Cerebellar cortex (tissue), 1 donor: ENCODE measurements at places on chromosomes 12 and 14.

DNA sequence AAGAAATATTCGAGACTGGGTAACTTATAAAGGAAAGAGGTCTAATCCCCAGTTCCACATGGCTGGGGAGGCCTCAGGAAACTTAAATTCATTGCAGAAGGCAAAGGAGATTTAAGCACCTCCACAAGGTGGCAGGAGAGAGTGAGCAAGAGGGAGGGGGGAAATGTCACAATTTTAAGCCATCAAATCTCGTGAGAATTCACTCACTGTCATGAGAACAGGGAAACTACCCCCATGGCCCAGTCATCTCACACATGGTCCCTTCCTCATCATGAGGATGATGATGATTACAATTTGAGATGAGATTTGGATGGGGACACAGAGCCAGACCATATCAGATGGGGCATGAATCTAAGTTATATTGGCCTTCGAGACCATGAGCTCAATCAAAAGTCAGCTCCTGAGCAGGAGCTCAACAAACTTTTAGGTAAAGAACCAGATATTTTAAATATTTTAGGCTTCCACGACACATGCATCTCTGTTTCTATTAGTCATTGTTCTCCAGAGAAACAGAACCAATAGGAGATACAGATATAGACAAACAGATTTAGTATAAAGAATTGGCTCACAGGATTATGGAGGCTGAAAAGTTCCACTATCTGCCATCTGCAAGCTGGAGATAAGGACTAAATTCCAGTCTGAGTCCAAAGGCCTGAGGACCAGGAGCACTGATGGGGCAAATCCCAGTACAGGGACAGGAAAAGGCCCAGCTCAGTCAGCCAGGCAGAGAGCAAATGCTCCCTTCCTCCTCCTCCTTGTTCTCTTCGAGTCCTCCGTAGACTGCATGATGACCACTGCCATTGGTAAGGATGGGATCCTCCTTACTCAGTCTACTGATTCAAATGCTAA, 24.9 kb downstream of the DGLUCY start:
- DNase-seq, result no peak

DNA sequence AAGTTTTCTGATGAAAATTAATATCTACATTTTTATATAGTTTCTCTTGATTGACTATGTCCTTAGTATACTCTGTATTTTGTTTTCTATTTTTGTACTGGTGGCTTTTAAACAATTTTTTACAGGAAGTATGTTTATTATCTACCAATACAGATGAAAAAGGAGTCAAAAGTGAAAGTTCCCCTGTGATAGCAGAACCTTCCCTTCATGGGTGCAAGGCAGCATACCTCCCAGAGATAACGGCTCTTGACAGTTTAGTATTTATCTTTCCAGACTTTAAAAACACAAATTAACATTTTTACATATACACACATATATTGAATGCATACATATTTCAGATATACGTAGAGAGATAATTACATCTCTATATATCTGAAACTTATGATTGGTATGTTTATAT, 17.1 kb upstream of the FAM234B start:
- DNase-seq, result no peak

DNA sequence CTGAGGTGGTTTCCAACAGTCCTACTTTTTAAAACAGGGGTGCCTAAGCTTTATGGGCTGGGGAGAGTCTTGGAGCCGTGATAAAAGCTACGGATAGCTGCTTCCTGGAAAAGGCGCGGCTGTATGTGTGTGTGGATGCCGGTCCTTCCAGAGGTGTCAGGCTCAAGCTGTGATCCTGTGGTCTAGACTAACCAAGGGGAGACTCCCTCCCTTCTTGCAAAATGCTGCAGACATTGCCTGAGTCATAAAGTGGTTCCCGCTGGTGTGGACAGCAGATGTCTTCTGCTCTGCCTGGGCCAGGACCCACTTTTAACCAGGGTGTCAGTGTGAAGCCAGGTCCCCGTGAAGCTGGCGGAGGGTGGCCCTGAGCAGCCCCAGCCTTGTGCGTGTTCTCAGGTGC, 37.8 kb downstream of the CCDC92 start:
- no peak for DNase-seq

DNA sequence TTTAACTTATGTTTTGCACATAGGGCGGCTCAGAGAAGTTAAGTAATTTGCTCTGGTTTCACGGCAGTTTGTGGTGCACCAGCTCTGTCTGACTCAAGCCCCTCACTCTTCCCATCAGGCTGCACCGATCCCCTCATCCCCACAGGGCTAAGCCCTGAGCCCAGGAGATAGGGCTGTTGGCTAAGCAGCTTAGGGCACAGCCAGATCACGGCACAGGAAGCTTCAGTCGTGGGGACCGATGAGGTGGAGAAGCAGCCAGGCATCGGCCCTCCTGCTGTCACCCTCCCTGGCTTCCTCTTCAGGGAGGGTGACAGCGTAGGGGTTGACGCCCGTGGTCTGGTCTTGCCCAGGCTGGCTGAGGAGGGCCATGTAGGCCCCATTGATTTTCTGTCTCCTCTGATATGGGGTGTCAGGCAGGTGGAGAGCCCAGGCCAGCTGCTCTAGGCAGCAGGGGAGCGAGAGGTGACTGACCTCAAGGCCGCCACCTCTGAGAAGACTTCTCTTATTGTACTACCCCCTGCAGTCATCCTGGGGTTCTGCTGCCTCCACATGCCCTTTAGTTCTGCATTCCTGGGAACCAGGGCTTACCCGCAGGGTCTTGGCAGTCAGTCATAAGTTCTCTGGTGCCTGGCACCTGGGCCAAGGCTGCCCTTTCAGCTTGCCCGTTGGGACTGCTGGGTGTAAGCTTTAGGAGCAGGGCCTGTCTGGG, 166.4 kb downstream of the TSPAN9 start:
- DNase-seq, result no peak

- no peak for DNase-seq
Measured at GRCh38 chr14:104694475-104694950, 5.1 kb downstream of the INF2 start.

DNA sequence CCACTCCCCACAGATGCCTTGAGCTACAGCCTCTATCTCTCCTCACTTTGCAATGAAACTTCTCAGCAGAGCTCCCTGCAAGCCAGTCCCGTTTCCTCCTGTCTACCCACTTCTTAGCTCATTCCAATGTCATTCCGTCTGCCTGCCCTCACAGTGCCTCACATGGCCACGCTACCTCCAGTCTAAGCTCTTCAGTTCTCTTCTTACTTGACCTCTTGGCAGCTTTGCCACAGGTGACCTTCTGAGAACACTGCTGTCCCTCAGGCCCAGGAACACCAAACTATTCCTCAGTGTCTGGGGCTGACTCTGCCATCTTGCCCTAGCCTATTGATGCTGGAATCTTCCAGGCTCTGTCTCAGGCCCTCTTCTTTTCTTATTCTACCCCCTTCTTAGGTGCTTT, 110.1 kb downstream of the EGLN3 start:
- DNase-seq, result no peak
